ENCODE measurements at places on chromosomes 5 and 9.

DNA sequence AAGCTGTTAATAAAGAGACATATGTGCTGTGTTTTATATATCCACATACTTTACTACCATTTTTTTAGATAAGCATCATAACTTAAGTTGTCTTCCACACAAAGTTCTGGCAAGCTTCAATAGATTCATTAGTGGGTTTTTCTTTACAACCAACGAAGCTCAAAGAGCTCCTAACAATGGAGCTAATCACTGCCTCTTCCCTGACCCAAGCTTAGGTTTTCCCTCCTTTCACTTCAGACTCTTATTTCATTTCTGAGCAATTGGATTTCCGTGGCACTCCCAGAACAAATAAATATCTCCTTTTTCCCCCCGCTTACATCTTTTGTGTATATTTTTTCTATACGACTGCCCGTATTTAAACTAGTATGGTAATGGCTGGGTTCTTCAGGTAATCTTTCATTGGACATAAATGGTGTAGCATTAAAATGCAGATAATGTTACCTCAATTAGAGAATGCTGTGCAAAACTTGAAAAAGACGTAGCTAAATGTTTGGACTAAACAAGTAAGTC lies 275.5 kb upstream of the TMEM161B start:
- DNase-seq, result no peak

GRCh38 chr9:113882636-113883164 lies 6.6 kb downstream of the ZNF618 start:
- no peak for DNase-seq

GRCh38 chr5:6246820-6247437 lies 131.4 kb downstream of the MED10 start:
- no peak for DNase-seq

GRCh38 chr5:170441393-170441784 lies 52.2 kb upstream of the KCNMB1 start:
- no peak for DNase-seq

DNA sequence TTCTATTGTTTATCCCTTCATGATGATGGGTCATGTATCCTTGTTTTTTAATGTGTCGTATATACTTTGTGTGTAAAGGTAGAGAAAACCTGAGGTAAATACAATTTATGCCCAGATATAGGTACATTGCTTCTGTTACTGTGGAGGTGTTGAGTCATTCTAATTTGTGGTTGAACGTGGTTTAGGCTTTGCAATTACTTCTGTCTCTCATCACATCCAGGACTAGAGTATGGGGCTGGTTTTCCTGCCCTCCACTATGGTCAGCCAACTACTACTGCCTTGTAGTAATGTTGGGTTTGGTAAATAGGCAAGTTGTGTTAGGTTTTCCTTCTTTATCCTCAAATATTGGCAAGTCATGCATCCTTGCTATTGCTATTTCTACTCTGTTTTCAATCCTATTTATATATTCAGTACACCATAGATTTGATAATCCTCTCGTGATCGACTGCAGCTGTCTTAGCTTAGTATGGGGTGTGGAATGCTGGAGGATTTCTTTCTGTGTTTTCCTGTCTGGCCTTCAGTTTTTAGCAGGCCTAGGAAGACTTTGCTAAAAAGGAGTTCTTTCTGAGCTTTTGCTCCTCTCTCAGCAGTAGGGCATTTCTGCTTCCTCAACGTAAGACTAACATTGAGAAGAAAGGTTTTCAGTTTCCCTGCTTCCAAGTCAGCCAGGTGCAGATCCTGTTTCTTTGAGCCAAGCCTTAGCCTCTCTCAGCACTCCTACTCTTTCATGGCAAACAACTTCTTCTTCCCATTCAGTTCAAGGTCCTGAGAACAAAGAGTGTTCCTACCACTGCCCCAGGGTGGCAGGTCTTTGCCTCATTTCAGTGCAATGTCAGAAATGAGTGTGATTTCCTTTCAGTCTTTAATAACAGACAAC lies 844.4 kb upstream of the CDH18 start:
- DNase-seq, result no peak

DNA sequence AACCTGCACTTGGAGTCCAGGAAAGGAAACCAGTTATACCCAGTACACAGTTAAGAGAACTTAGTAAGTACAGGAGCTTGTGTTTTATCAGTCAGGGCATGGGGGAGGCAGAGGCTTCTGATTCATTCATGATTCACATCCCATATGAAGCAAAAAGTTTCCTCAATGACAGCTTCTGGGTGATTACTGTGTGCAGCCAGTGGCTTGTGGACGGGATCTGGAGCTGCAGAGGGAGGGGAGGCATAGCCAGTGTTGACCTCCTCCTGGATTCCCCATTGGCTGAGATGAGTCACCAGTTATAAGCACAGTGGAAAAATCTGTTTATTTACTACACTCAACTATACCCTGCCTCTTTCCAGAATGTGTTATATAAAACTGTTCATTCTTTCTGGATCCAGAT lies 17.7 kb downstream of the IL31RA start:
- DNase-seq, result peak; percentile 62

GRCh38 chr5:137700282-137700680 lies 35.6 kb downstream of the KLHL3 start:
- DNase-seq, result no peak

DNA sequence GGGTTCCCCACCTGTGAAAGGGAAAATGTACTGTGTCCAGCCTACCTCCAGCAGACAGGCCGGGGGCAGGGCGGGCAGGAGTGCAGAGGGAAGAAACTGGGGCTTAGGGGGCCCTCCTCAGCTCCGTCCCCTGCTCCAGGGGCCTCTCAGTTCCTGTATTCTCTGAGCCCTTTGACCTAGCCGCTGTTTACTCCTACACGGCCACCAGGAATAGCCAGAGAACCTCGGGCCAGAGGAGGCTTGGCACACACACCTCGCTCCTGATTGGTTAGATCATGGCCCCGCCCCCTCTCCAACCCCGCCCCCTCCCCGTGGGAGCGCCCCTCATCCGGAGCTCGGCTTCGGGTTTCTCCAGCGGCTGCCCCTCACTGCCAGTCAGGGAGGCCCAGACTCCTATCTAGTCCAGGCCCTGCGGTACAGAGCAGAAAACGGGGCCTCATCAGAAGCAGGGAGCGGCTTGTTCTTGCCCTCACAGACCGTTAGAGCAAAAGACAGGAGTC lies 2.2 kb downstream of the ST6GALNAC6 start:
- DNase-seq, result no peak

Measured in DMS53 (cell line).